Activated T-helper 2 cell treated with anti-CD3 and anti-CD28 coated beads, Interferon-gamma antibody, Interleukin-2, Interleukin-4, amounts not matched to agents 10 μg/mL and 5 μg/mL and 100 μg/mL, durations not matched to agents 14 hours and 24 hours and 36 hours (primary cell): ENCODE measurements at places on chromosomes 5 and 9.
A peak's percentile ranks its signal among the peaks of the same experiment; 100 is the strongest.

DNA sequence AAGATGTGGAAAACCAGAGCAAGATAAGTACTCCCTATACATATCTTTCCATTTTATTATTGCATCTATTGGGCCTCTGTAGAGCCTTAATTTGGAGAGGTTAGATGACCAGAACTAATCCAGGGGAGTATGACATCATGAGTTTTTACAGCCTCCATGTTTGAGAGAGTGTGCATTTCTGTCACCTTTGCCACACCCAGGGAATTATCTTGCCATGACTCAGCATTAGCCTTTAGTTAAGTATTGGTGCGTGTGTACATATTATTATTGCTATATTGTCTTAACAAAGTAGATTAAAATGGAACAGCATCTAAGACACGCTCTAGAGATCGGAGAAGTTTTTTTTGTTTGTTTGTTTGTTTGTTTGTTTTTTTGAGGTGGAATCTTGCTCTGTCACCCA is 27.6 kb downstream of the DIMT1 start:
- peak overlapping the region; percentile 64 for H3K27ac ChIP-seq
- H3K4me1 ChIP-seq: peaks cover 9% of the 10 kb centered on the region
- DNase-seq: no peak
- H3K36me3 ChIP-seq: peaks cover 81% of the 10 kb centered on the region

GRCh38 chr5:147880487-147880886 is 2.0 kb downstream of the SCGB3A2 start:
- no peaks in the 10 kb centered on the region for H3K27me3 ChIP-seq
- no peak overlapping the region for H3K4me3 ChIP-seq
- DNase-seq: no peak
- no peaks in the 10 kb centered on the region for H3K36me3 ChIP-seq
- H3K27ac ChIP-seq: no peak overlapping the region

DNA sequence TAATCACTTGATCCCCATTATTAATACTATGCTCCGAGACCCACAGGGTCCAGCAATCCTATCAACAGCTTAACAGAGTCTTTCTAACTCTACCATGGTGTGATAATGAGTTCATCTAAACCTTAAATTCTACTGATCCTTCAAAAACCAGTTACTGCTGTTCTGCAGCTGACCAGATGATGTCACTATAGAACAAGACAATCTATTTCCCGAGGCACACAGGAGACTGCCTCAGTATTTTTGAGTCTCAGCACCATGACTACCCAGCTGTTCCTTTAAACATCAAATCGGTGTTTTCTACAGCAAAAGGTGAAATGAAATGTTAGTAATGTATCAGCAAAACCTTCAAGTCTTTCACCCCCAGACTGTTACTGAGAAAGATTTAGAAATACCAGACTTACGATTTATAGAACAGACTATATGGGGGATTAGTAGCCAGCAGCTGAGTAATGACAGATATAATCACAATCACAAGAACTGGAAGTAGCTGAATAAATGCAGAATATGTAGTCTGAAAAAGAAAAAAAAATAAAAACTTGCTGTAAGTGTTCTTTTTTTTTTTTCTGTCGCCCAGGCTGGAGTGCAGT is 16.9 kb downstream of the DNAJC18 start:
- peak overlapping the region; percentile 58 for H3K27ac ChIP-seq
- peaks cover 22% of the 10 kb centered on the region for H3K4me1 ChIP-seq
- H3K4me3 ChIP-seq: no peak overlapping the region

DNA sequence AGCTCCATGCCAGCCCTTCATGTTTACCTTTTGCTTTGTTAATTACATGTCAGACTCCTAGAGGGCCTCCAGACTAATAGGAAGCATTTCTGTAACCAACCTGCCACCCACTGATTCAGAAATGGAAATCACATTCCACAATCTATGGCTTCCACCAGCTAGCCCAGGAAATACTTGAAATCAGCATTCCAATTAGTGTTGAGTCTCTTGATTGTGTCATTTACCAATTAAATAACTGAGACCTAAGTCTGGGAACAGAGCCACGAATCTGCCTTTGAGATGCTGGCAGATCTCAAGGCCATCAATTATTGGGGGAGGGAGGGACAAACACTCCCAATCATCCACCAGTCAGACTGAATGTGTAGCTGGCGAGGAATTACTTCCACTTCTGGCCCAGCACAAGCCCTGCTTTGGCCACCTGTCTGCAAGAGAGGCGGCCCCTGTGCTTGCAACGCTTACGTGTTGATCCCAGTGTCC is 27.4 kb upstream of the SAP30L start:
- no peak for DNase-seq
- H3K36me3 ChIP-seq: peaks cover 40% of the 10 kb centered on the region
- H3K4me3 ChIP-seq: no peak overlapping the region
- H3K27ac ChIP-seq: no peak overlapping the region
- H3K4me1 ChIP-seq: peaks cover 4% of the 10 kb centered on the region

DNA sequence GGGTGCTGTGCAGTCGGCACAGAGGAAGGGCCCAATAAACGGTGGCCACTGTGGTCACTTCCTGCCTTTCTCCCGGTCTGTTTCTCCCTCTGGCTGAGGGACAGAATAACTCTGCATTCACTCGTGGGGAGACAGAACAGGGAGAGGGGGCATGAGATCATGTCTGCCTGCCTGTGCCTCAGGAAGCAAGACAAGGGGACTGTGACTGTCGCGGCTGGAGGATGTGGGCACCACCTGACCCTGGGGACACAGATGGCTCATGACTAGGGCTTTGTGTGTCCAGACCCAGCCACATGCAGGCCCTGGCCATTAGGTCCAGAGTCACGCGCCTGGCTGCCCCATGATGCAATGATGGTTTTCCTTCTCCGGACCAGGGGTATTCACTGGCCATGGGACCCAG is 5.8 kb downstream of the TRUB2 start:
- peaks cover 35% of the 10 kb centered on the region for H3K36me3 ChIP-seq
- H3K27ac ChIP-seq: no peak overlapping the region
- H3K4me3 ChIP-seq: no peak overlapping the region
- no peaks in the 10 kb centered on the region for H3K27me3 ChIP-seq
- no peak for DNase-seq

- peaks cover 30% of the 10 kb centered on the region for H3K36me3 ChIP-seq
- H3K4me3 ChIP-seq: no peak overlapping the region
- peaks cover 42% of the 10 kb centered on the region for H3K4me1 ChIP-seq
Observed at GRCh38 chr9:3909966-3910650, 384.3 kb upstream of the RFX3 start.

DNA sequence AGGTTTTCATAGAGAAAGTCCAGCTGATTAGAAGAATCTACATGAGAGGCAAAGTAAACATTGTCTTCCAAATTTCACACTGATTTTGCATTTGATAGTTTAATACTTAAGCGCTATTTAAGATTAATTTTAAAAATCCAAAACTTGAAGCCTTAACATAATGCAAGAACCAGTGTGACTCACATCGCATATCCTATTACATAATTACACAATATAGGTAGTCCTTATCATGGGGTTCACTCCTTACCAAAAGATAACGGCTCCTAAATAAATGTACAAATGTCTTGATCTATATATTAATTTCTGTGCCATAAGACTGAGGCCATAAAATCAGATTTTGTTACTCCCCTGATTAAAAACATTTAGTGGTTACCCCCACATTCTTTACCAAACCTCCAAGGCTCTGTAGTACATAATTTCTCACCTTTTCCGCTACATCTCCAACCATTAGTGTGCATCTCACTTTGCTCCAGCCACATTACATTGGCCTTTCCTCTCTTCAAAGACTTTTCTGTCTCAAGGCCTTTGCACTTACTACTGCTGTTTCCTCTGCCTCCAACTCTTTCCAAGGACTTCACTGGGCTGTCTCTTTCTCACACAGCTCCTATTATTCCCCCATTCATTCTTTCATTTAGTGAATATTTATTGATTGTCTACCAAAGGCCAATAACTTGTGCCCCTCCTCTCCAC is 1.0 kb downstream of the RIOK2 start:
- peaks cover 43% of the 10 kb centered on the region for H3K36me3 ChIP-seq
- peak overlapping the region; percentile 89 for H3K4me3 ChIP-seq
- H3K27ac ChIP-seq: peak overlapping the region; percentile 100
- H3K27me3 ChIP-seq: peaks cover 9% of the 10 kb centered on the region

GRCh38 chr5:132754947-132755346 is 7.7 kb downstream of the CCNI2 start:
- H3K4me1 ChIP-seq: peaks cover 39% of the 10 kb centered on the region
- no peak overlapping the region for H3K27ac ChIP-seq
- no peak for DNase-seq
- H3K4me3 ChIP-seq: no peak overlapping the region
- no peaks in the 10 kb centered on the region for H3K27me3 ChIP-seq
- H3K36me3 ChIP-seq: peaks cover 12% of the 10 kb centered on the region

- H3K36me3 ChIP-seq: peaks cover 22% of the 10 kb centered on the region
- no peak for DNase-seq
- peaks cover 19% of the 10 kb centered on the region for H3K4me1 ChIP-seq
- no peak overlapping the region for H3K27ac ChIP-seq
Observed at GRCh38 chr5:72242796-72243475, 77.1 kb downstream of the MRPS27 start.

DNA sequence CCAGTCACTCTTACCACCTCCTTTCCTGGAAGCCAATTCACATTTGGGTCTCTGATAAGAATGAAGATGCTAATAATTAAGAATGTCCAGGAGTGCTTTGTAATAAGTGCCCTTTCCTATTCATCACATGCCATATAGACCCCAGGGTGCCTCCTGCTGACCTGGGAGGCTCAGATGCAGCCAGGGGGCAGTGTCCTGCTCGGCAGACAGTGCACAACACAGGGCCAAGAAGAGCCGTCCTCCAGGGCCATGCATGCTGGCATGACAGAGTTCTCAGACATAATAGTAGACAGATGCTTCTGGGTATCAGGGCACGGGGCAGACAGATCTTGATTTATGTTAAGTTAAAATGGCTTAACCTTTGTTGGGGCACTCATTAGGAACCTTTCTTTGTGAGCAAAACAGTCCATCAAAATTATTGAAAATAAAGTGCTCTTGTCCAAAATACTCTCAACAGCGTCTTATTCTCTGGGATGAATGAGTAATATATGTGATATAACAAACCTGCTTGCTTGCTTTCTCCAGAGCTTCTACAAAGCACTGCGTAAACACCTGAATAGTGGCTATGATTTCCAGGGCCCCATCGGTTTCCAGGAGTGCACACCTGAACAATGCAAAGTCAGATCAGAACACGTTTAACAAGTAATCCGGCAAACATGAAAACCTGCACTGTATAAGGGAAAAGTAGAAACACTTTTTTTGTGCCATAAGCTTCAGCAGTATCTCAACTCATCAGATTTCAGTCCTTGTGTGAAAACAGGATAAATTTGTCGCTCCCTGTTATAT is 192.7 kb downstream of the FANCC start:
- H3K27ac ChIP-seq: no peak overlapping the region
- H3K36me3 ChIP-seq: peaks cover 2% of the 10 kb centered on the region
- peaks cover 8% of the 10 kb centered on the region for H3K4me1 ChIP-seq
- no peak for DNase-seq
- no peaks in the 10 kb centered on the region for H3K27me3 ChIP-seq

- H3K27ac ChIP-seq: no peak overlapping the region
- peaks cover 30% of the 10 kb centered on the region for H3K27me3 ChIP-seq
- no peak overlapping the region for H3K4me3 ChIP-seq
- H3K4me1 ChIP-seq: no peaks in the 10 kb centered on the region
- H3K36me3 ChIP-seq: no peaks in the 10 kb centered on the region
- DNase-seq: no peak
Observed at GRCh38 chr9:109238125-109238524, 71.1 kb upstream of the FRRS1L start.

DNA sequence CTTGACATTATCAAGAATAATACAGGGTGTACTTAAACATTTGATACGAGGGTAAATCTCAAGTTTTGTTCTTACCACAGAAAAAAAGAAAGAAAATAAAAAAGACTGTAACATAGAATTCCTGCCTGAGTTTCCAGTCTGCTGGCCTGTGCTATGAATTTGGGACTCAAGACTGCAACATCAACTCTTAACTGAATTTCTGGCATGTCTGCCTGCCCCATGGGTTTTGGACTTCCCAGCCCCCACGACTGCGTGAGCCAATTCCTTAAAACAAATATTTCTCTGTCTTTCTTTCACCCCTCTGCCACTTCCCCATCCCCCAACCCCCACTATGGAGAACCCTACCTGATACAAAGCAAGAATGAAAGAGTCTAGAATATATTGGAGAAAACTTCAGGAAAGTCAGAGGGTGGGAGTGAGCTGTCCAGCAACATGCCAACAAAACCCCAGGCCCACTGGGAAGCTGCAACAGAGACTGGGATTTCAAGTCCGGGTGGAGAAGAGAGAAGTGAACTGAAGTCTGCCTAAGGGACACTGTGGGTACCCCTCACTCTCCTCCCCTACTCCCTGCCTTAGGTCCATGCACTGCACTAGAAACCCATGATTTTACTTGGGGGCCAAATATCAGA is 43.0 kb downstream of the MARCHF3 start:
- peak overlapping the region; percentile 4 for H3K27ac ChIP-seq
- H3K4me1 ChIP-seq: peaks cover 13% of the 10 kb centered on the region
- H3K27me3 ChIP-seq: no peaks in the 10 kb centered on the region

DNA sequence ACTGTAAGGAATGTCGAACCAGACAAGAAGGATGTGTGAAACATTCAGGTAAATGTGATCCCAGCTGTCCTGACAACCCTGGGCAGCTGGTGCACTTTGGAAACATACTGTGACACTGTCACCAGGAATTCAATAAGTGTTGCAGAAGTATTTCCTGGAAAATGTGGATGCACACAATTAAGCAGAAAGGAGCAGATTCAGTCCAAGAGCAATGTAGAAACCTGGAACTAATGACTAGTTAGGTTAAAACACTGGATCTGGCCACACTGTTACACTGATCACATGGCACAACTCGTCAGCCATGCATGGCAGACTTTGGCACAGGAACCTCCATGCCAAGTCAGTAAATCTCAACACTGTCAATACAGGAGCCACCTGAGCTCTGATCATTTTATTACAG is 109.0 kb downstream of the FAM174A start:
- H3K36me3 ChIP-seq: no peaks in the 10 kb centered on the region
- H3K4me1 ChIP-seq: peaks cover 13% of the 10 kb centered on the region
- no peak for DNase-seq
- H3K27me3 ChIP-seq: peaks cover 2% of the 10 kb centered on the region
- no peak overlapping the region for H3K27ac ChIP-seq
- no peak overlapping the region for H3K4me3 ChIP-seq

GRCh38 chr5:140355546-140355945 is 4.4 kb upstream of the SLC4A9 start:
- DNase-seq: no peak
- H3K4me3 ChIP-seq: no peak overlapping the region
- peaks cover 13% of the 10 kb centered on the region for H3K4me1 ChIP-seq
- H3K27me3 ChIP-seq: peaks cover 15% of the 10 kb centered on the region

DNA sequence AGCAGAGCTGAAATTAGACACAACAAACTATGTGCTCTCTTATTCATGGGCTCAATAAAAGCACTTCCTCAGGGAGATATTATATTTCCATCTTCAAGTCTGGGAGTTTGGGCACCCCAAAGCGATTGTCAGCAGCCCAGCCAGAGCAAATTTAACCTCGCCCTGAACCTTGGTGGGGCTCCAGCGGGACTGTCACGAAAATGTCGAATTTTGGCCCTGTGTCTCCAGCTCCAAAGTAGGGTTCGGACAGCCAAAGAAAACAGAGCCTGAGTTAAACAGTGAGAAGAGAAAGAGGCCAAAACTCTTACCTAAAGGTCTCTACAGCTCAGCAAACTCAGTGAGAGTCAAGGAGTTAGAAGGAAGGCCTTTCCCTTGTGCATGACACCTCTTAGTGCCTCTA is 432.9 kb downstream of the SPATA31D1 start:
- H3K27ac ChIP-seq: no peak overlapping the region
- no peaks in the 10 kb centered on the region for H3K36me3 ChIP-seq
- no peaks in the 10 kb centered on the region for H3K27me3 ChIP-seq
